ENCODE measurements at places on chromosomes 13 and 19.

DNA sequence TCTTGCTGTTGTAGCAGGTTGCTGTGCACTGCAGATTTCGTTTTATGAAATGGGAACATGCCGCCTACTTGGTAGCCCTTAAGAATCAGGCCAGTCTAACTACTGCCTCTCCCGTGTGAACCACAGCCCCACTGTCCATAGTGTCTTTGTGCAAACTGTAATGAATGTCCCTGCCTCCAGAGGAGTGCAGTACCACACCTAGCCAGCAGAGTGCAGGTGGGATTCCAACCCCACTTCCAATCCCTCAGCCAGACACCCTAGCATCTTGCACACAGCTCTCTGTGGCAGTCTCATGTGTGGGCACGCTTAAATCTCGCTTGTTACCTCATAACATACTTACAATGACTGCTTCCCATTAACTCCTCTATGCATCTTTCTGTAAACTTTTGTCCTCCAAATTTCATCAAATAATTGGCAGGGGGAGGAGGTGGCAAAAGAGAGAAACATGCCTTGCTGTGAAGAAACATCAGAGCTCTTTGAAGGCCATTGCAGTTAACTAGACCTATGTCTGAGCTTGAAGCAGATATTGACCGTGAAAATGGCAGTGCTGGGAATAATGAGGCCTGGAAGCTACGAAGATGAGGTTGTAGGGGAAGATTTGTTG, 47.2 kb downstream of the ZAR1L start:
- DNase-seq: peak; percentile 14

- no peak for DNase-seq
Observed at GRCh38 chr19:8224394-8225145, 15.4 kb downstream of the CERS4 start.

DNA sequence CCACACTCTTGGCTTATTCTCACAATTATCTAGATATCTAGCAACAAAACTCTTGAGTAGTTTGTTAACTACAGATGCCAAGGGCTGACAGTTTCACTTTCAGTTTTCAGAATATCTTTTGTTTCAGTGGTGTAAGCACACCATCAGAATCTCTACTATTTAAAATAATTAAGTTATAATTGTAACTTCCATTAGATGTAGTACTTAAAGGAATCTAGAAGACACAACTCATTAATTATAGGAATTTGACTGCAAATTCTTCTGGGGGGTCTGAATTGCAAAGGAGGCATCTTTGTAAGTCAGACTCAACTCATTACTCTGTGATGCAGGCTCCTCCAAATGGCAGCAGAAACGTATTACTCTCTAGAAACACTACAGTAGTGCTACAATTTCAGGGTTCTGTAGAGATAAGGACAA, 44.9 kb upstream of the USPL1 start:
- DNase-seq: no peak

GRCh38 chr19:41870401-41870873, 6.6 kb upstream of the CD79A start:
- DNase-seq: no peak

DNA sequence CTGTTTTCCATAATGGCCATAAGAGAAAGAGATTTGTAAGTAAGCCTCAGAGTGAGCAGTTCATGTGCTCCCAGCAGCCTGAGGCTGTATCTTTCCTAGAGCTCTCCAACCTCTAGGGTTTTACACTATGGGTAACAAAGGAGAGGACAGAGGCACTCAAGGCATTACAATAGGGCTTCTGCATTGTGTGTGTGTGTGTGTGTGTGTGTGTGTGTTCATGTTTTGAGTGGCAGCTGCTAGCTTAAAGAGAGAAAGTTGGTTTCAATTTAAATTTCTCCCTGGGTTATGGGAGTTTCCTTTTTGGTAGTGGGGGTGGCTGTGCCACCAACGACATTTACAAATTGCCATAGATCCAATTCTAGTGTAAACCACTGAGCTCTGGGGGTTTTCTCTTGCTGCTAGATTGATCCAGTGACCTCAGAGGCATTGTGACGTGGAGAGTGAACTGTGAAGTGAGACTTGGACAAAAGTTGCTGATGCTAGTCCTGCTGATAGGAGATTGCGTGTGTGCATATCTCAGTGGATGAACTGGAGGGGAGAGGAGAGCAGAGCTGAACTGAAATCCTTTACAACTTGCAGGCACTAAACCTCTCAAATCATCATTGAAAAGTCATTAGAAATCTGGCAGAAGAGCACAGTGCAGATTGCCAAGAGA, 67.2 kb upstream of the OLFM4 start:
- DNase-seq: no peak

- no peak for DNase-seq
Observed at GRCh38 chr13:36038785-36039555, 92.2 kb downstream of the DCLK1 start.

- no peak for DNase-seq
Observed at GRCh38 chr13:43303033-43303729, 279.8 kb downstream of the DNAJC15 start.

- no peak for DNase-seq
Observed at GRCh38 chr19:10363789-10364281, 16.5 kb downstream of the TYK2 start.

- no peak for DNase-seq
Observed at GRCh38 chr13:113769881-113770280, 10.9 kb downstream of the TMEM255B start.

DNA sequence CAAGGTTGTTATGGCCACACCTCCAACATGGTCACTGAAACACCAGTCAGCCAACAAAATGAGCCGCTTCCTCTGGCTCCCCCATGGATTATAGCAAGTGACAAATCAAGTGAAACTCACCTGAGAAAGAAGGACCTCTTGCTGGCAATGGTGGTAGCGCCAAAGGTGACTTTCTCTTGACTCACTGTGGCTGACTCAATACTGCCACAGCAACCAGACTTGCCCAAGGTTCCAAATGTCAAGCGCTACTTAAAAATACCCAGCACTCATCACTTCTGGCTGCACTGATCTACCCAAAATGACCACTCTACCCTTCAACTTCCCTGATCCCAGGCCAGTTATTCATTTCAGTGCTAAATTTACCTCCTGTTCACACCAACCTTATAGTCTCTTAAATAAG, 495.5 kb downstream of the FOXO1 start:
- no peak for DNase-seq

Data from activated gamma-delta T cell treated with anti-CD3 and anti-CD28 coated beads, Interleukin-2, amount 50 U/mL, for 16 hours (primary cell).